ENCODE measurements at places on chromosomes 16 and 17. TPM values are rescaled to one million over a fixed set of nuclear protein-coding genes. Genes with fewer than 3 reads are reported as not detected.

Gene LAT
- total RNA-seq = 2.0 TPM

Gene CCDC144A
- total RNA-seq = not detected

Gene MVD
- 42.6 TPM for total RNA-seq

Gene NT5C
- 136 TPM for total RNA-seq

Gene NPIPA3
- 0.13 TPM for total RNA-seq

Gene QRICH2
- 4.7 TPM for total RNA-seq

Gene ABCC12
- not detected for total RNA-seq

Gene CAMTA2
- 19.7 TPM for total RNA-seq

Gene TIGD7
- total RNA-seq = 2.1 TPM

Gene GP2
- total RNA-seq = not detected

Gene CCL5
- total RNA-seq = not detected

Gene SARM1
- total RNA-seq = 10.8 TPM

Gene TBC1D3H
- total RNA-seq = not detected

Gene CKLF
- 134 TPM for total RNA-seq

Gene HBA1
- total RNA-seq = not detected

Gene CRHR1
- not detected for total RNA-seq

Gene CHD9
- total RNA-seq = 29.2 TPM

Gene FOXL1
- total RNA-seq = 43.2 TPM

Gene C1QTNF8
- total RNA-seq = not detected

Gene TMEM97
- 61.5 TPM for total RNA-seq
